ENCODE measurements at places on chromosomes 2 and 18. TPM values are rescaled to one million over a fixed set of nuclear protein-coding genes. Genes with fewer than 3 reads are reported as not detected.

- H3K4me3 ChIP-seq: no peak overlapping the region
- H3K4me1 ChIP-seq: no peaks in the 10 kb centered on the region
- H3K27me3 ChIP-seq: no peaks in the 10 kb centered on the region
- H3K27ac ChIP-seq: no peak overlapping the region
- H3K36me3 ChIP-seq: no peaks in the 10 kb centered on the region
Observed at GRCh38 chr18:55763805-55764204, 175.8 kb upstream of the TCF4 start.

- H3K4me1 ChIP-seq: no peaks in the 10 kb centered on the region
- H3K27ac ChIP-seq: no peak overlapping the region
- no peak for DNase-seq
- H3K27me3 ChIP-seq: peaks cover 16% of the 10 kb centered on the region
- no peak overlapping the region for H3K4me3 ChIP-seq
Observed at GRCh38 chr18:32442575-32442974, 28.1 kb downstream of the GAREM1 start.

- DNase-seq: no peak
- peaks cover 2% of the 10 kb centered on the region for H3K4me1 ChIP-seq
- no peak overlapping the region for H3K27ac ChIP-seq
- H3K4me3 ChIP-seq: no peak overlapping the region
- H3K27me3 ChIP-seq: peaks cover 56% of the 10 kb centered on the region
- no peaks in the 10 kb centered on the region for H3K36me3 ChIP-seq
Observed at GRCh38 chr18:10783941-10784340, 258.1 kb downstream of the NAPG start.

GRCh38 chr18:48072428-48073204 lies 142.2 kb upstream of the SMAD2 start:
- H3K27me3 ChIP-seq: peaks cover 36% of the 10 kb centered on the region
- DNase-seq: no peak
- H3K4me1 ChIP-seq: no peaks in the 10 kb centered on the region
- no peak overlapping the region for H3K27ac ChIP-seq
- no peaks in the 10 kb centered on the region for H3K36me3 ChIP-seq
- H3K4me3 ChIP-seq: no peak overlapping the region

GRCh38 chr18:36281936-36282335 lies 15.6 kb upstream of the FHOD3 start:
- peaks cover 53% of the 10 kb centered on the region for H3K27me3 ChIP-seq
- no peaks in the 10 kb centered on the region for H3K36me3 ChIP-seq
- H3K4me1 ChIP-seq: no peaks in the 10 kb centered on the region
- H3K27ac ChIP-seq: no peak overlapping the region

GRCh38 chr2:53867169-53867568 lies 7.4 kb upstream of the GPR75 start:
- H3K4me1 ChIP-seq: no peaks in the 10 kb centered on the region
- H3K4me3 ChIP-seq: no peak overlapping the region
- H3K36me3 ChIP-seq: peaks cover 22% of the 10 kb centered on the region
- no peak overlapping the region for H3K27ac ChIP-seq
- no peaks in the 10 kb centered on the region for H3K27me3 ChIP-seq

DNA sequence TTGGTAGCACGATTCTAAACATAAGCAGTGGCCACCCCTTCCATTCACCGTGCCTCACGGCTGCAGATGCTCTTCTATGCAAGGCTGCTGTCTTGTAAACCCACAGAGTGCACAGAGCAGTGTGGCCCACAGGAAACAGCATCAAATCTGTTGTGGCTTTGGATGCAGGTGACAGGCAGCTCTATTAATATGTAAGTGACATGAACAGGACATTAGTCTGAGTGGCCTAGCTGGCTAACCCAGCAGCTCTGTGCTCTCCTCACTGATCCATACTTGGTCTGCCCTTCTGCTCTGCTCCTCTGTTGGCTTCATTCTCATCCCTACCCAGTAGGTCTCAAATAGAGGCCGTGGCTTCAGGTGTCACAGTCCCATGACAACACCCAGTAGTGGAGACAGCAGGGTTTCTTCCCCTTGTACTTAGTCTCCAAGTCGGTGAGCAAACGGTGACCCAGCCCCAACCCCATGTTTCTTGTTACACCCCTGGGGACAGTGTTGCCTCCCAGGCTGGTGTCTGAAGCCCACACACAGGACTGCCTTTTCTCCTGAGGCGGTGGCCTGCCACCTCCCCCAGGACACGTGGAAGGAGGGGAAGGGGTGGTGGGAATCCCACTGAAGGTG lies 5.8 kb downstream of the SH3RF3 start:
- peaks cover 3% of the 10 kb centered on the region for H3K36me3 ChIP-seq
- H3K27ac ChIP-seq: no peak overlapping the region
- H3K4me3 ChIP-seq: no peak overlapping the region
- DNase-seq: no peak

Gene LCT
- total RNA-seq: 0.41 TPM

DNA sequence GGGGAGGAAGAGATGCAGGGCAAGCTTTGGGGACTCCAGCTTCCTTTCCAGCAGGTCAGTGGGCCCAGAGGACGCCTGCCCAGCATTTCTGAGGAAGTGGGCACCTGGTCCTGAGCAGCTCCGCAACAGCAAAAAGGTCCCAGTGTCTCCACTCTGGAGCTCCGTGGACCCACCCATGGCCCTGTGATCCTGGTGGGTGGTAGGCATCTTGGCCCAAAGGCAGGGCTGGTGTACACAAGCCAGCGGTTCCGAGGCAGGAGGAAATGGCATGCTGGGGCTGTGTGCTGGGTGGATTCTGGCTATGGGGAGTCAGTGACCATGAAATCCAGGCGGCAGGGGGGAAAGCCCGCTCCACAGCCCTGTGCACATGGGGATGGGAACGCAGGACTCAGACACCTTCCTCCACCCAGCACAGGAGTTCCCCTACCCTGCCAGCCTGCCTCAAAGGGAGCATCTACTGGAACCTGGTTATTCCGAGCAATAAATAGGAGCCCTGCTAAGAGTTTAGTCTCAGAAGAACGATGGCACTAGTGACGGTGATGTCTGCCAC lies 206.0 kb downstream of the GLI2 start:
- H3K4me1 ChIP-seq: no peaks in the 10 kb centered on the region
- no peak for DNase-seq
- no peak overlapping the region for H3K4me3 ChIP-seq
- H3K27ac ChIP-seq: no peak overlapping the region
- H3K27me3 ChIP-seq: no peaks in the 10 kb centered on the region

- H3K27me3 ChIP-seq: no peaks in the 10 kb centered on the region
- DNase-seq: no peak
- H3K27ac ChIP-seq: no peak overlapping the region
- H3K4me3 ChIP-seq: no peak overlapping the region
- H3K36me3 ChIP-seq: peaks cover 23% of the 10 kb centered on the region
Observed at GRCh38 chr2:26088038-26088643, 54.3 kb downstream of the RAB10 start.

DNA sequence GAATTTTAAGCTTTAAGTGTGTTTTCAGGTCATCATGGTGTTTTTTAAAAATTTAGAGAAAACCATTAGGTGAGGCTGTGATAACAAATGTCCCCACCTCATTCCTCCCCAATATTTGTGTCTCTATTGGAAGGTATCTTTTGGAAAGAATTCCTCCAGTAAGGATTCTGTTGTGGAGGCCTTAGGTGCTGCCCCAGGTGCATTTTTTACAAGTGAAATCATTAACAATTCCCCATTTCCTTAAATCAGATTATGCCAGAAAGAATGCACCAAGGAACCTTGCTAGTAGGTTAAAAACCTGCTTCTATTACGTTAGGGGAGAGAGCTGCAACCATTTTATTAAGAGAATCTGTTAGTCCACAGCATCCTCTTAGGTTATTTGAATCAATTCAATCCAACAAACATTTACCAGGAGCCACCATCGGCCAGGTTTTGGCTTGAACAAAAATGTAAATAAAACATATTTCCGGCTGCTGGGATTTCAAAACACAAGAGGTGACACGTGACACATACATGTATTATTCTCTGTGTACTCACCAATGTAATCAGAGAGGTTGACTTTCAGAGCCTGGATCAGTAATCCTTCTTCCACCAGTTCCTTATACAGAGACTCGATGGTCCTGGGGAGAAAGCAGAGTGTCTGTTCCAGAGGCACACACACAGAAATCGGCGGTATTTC lies 112.5 kb upstream of the ASB18 start:
- H3K27me3 ChIP-seq: peaks cover 32% of the 10 kb centered on the region
- DNase-seq: no peak
- H3K4me1 ChIP-seq: no peaks in the 10 kb centered on the region
- no peaks in the 10 kb centered on the region for H3K36me3 ChIP-seq

DNA sequence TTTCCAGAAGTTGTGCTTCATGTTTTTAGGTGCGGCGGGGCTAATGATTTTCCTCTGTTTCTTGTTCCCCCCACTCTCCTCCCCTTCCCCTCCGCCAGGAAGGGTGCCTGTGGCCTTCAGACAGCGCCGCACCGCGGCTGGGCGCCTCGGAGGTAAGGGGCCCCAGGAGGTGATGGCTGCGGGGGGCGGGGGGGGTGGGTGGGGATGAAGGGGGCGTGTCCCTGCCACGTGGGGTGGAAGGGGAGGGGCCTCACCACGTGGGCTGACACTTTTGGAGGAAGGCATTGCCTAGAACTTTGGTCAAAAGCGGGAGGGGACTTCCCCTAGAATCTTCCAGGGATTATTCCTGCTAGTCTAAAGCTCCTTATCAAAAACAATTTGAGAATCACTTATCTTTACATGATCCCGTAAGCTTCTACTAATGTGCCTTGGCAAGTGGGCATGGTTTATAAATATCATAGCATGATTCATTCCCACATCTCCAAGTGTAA lies 83.1 kb downstream of the FAM210A start:
- H3K36me3 ChIP-seq: peaks cover 19% of the 10 kb centered on the region
- no peak overlapping the region for H3K27ac ChIP-seq
- no peaks in the 10 kb centered on the region for H3K4me1 ChIP-seq
- no peak for DNase-seq

DNA sequence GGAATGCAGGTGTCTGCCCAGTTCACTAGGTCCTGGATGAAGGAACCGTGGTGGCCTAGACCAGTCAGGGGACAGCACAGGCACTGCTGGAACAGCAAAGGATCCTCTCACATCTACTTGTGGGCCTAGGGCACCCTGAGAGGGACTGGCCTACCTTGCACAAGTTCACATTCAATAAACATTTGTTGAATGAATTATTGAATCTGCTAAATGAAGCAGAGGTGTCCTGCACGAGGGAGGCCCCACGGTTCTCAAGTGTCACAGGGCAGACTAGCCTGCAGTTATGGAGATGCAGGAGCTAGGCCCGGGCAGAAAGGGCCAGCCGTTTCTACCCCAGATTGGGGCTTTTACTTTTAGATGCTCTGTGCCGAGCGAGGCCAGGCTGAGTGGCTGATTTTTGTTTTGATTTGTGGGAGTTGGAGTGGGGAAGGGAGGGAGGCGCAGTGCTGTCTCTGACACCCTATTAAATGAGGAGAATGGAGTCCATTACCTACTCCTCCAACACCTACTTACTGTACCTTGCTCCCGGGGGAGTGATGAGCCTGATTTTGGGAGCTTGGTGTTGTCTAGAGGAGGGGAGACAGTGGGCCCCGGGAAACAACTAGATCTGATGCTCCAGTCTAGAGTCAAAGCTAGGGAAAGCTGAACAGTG lies 18.4 kb downstream of the SH2D6 start:
- H3K27ac ChIP-seq: peak overlapping the region; percentile 76
- no peaks in the 10 kb centered on the region for H3K27me3 ChIP-seq
- H3K36me3 ChIP-seq: no peaks in the 10 kb centered on the region
- H3K4me3 ChIP-seq: peak overlapping the region; percentile 48
- DNase-seq: no peak
- peaks cover 36% of the 10 kb centered on the region for H3K4me1 ChIP-seq

- H3K27ac ChIP-seq: no peak overlapping the region
- no peaks in the 10 kb centered on the region for H3K36me3 ChIP-seq
- H3K4me1 ChIP-seq: peaks cover 5% of the 10 kb centered on the region
- peaks cover 16% of the 10 kb centered on the region for H3K27me3 ChIP-seq
- H3K4me3 ChIP-seq: no peak overlapping the region
Observed at GRCh38 chr18:58113337-58113736, 69.3 kb downstream of the NEDD4L start.

Gene EVX2
- total RNA-seq: not detected

- no peaks in the 10 kb centered on the region for H3K4me1 ChIP-seq
- H3K27ac ChIP-seq: no peak overlapping the region
- no peak overlapping the region for H3K4me3 ChIP-seq
Observed at GRCh38 chr2:67802824-67803223, 260.0 kb downstream of the C1D start.

Gene NPPC
- not detected for total RNA-seq

DNA sequence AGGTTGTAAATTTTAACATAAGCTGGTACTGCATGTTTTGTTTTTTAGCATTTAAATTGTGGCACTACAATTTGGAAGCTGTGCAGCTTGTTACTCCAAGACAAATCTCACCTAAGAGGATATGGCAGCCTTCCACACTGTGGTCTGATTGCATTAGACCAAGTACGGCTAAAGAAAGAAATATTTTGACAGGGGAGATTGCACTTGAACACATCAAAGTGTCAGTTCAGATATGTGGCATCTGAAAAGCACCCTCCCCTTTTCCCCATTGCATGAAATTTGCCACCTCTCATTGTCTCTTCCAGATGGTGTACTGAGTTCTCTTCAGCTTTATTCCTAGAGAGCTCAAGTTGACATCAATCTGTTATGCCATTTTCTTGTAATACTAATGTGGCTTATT lies 295.9 kb downstream of the ERBB4 start:
- H3K4me3 ChIP-seq: no peak overlapping the region
- no peak for DNase-seq
- H3K27me3 ChIP-seq: no peaks in the 10 kb centered on the region

DNA sequence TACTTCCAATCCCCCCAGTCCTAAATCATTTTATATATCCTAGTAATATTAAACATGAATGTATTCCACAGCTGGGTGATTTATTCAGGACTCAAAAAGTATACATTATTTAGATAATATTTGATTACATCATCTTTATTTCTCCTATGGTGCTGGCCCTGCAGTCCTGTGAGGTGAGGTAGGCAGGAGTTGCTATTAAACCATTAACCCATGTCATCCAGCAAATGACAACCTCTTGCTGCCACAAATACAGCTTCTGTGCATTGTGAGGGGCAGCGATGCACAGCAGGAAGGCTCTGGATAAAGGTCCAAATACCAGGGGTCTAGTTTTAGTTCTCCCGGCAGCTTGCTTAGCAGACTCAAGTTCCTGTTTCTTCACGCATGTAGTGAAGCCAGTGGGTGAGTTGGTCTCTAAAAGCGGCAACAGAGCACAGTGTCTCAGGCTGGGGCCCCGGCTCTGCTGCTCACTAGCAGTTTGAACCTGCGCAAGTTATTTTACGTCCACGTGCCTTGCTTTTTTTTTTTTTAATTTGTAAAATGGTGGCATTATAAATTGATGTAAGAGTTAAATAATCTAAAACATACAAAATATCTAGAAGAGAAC lies 36.1 kb downstream of the INSIG2 start:
- DNase-seq: no peak
- H3K4me1 ChIP-seq: no peaks in the 10 kb centered on the region
- H3K36me3 ChIP-seq: no peaks in the 10 kb centered on the region
- no peak overlapping the region for H3K27ac ChIP-seq
- H3K27me3 ChIP-seq: peaks cover 27% of the 10 kb centered on the region

Gene ITPRIPL1
- total RNA-seq: 56.9 TPM

DNA sequence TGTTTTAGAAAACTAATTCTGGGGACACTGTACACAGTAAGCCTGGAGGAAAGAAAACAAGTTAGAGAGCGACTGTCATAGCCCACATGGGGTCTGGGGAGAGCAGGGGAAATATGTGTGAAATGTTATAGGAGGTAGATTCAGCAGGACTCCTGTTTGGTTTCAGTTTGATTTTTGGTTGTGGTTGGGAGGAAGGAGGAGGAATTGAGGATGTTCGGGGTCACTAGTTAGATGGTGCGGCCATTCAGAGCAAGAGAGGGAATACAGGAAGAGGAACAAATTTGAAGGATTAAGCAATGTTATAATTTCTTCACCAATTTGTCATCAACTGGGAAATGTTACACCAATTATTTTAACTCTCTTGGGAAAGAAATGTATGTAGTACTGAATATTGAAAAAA lies 25.1 kb downstream of the TTC39C start:
- peaks cover 25% of the 10 kb centered on the region for H3K36me3 ChIP-seq
- no peak overlapping the region for H3K27ac ChIP-seq
- H3K27me3 ChIP-seq: no peaks in the 10 kb centered on the region
- no peak overlapping the region for H3K4me3 ChIP-seq
- no peak for DNase-seq
- H3K4me1 ChIP-seq: peaks cover 20% of the 10 kb centered on the region

All from activated CD8-positive, alpha-beta memory T cell treated with anti-CD3 and anti-CD28 coated beads, Interleukin-2, amount 10 ng/mL, durations not matched to agents 7 days and 5 days (primary cell).